Cardiac fibroblast (primary cell): ENCODE measurements at places on chromosomes 2 and 18.

DNA sequence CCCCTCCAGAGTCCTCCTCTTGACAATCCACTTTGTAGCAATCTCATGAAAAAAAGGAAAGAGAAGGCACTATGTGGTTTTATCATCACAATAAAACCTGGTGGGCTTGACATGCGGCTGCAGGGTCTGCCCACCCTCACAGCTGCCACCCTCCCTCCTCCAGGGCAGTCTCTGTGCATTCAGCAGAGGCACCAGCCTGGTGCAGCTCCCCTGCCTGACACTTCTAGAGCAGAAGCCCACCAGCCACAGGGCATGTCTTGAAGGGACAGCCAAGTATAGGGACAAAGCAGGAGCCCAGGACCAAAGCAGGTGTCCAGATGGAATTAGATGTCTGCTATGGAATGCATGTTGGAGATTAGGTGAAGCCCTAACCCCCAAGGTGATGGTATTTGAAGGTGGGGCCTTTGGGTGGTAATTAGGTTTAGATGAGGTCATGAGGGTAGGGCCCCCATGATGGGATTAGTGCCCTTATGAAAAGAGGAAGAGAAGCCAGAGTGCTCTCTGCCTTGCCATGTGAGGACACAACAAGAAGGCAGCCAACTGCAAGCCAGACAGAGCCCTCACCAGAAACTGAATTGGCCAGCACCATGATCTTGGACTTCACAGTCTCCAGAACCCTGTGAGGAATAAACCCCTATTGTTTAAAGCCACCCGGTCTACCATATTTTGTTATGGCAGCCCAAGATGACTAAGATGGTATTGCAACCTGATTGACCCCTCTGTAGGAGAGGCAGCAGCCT, 86.9 kb downstream of the MCFD2 start:
- no peak for DNase-seq

GRCh38 chr2:150532879-150533278, 45.4 kb upstream of the RND3 start:
- DNase-seq: peak; percentile 84

DNA sequence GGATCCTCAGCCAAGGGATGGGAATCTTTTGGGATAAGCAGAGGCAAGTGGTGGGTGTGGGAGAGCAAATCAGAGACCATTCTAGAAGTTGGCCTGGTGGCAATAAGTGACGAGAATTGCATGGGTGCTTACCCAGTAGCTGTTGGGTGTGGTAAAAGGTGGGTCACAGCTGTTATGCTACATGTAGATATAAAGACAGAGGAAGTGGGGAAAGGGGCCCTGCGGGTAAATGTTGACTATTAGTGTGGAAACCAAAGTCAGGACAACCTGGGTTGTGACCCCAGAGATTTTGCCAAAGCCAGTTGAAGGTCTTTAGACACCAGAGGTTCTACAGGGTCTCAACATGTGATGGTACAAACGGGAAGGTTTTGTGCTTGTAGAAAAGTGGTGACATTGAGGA, 443.6 kb upstream of the HNRNPA3 start:
- DNase-seq: no peak

DNA sequence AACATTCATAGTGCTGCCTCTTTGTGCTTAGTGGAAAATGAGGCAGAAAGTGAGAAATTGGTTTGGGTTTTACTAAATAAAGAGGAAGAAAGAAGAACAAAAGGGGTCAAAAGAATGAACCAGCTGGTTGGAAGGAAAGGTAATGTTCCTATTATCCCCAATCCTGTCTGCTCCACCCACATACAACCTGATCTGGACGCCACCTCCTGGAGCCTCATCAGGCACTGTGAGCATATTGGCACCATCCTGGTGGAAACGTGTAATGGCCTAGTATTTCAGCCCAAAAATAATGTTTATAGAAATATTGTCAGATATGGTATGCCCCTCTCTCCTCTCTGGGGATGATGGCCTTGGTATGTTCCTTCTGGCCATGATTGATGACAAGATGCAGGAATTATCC, 35.6 kb upstream of the ASNSD1 start:
- DNase-seq: no peak

GRCh38 chr2:151708788-151709187, 25.5 kb downstream of the NEB start:
- no peak for DNase-seq

GRCh38 chr2:98839292-98839691, 96.7 kb downstream of the CRACDL start:
- DNase-seq: no peak

- DNase-seq: no peak
Measured at GRCh38 chr2:44371445-44371844, 9.7 kb downstream of the CAMKMT start.

DNA sequence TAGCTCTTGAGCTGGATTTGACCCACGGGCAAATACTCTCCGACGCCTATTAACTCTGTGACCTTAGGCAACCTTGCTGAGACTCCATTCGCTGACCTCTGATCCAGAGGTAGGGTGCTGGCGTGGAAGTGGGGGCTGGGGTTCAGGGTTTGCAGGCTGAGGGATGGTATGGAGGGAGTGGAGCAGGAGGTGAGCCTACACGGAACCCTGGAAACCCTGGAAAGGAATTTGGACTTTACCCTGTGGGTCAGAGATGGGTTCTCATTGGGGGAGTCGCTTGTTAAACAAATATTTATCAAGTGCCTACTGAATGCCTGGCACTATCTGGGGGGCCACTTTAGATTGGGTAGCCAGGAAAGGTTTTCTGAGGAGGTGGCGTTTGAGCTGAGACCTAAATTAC, 58.2 kb upstream of the FZD7 start:
- DNase-seq: no peak

- no peak for DNase-seq
Measured at GRCh38 chr2:4597400-4597799, 894.0 kb downstream of the DCDC2C start.

- DNase-seq: no peak
Measured at GRCh38 chr2:242011516-242011915, 142.0 kb downstream of the RTP5 start.

GRCh38 chr2:159091381-159091780, 122.9 kb downstream of the TANC1 start:
- DNase-seq: peak; percentile 89

- DNase-seq: no peak
Measured at GRCh38 chr2:217683106-217683870, 319.5 kb downstream of the TNS1 start.

DNA sequence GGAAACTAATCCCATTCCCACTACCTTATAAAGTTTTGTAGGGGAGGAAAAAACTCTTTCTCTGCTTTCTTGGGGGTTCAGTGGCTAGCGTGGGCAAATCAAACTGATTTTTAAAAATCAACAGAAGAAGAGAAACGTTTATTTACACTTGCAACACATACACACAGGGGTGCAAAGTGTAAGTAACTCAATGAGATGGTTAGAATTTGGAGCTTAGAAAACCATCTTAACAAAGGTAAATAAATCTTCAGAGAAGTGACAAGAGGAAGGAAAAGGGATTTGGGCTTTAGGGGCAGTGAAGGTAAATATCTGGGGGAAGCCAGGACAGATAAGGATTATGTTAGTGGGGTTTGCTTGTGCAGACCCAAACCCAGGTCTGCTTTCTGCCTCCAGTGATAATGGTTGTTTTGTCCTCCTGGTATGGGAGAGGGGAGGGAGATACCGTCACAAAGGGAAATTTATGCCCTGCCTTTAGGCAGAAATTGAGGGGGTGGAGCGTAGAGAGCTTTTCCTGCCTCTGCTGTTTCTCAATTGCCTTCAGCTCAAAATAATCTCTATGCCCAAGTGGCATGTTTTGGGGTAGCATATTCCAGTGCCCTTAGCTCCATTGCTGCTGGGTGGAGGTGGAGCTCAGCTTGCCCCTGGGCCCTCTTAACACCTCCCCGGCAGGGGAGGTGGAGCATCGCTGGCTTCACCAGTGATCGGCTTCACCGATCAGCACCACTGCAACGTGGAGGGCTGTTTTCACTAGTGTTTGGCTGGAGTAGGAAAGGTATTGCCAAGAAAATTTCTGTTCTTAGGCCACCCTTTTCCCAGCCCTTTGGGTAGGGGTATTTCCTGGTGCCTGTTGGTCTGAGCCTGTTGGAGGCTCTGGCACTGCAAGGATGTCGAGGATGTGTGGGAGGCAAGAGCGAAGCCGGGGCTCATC, 92.2 kb downstream of the TEX51 start:
- no peak for DNase-seq
